Suppressor macrophage treated with lipopolysaccharide for 1 hour (primary cell): ENCODE measurements at places on chromosomes 2 and 18.

DNA sequence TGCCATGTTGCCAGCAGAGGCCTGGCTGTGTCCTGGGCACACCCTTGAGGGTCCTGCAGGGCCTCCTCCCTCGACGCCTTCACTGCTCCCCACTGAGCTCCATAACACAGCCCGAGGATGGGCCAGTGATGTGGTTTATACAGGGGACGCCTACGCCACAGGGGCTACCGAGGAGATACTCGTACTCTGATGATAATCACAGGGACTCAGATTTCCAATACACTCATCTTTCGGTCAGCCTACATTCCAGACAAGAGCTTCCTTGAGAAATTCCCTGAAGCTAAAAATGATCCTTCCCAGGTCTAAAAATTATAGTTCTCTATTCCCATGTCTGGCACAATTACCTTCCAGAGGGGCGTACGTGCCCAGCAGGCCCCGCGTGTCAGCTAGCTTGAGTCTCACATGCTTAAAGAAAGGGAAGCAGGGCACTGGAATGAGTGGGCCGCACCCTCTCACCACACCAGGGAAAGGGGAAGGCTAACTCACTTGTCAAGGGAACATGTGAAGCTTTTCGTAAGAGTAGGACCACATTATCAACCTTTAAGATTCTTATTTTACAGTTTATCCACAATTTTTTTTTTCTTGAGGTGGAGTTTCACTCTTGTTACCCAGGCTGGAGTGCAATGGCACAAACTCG is 159.5 kb upstream of the NDUFV2 start:
- DNase-seq, result peak; percentile 69

GRCh38 chr18:64248836-64249235 is 99.9 kb upstream of the LINC00305 start:
- no peak for DNase-seq

GRCh38 chr2:71935262-71935848 is 212.3 kb downstream of the CYP26B1 start:
- DNase-seq, result peak; percentile 19

DNA sequence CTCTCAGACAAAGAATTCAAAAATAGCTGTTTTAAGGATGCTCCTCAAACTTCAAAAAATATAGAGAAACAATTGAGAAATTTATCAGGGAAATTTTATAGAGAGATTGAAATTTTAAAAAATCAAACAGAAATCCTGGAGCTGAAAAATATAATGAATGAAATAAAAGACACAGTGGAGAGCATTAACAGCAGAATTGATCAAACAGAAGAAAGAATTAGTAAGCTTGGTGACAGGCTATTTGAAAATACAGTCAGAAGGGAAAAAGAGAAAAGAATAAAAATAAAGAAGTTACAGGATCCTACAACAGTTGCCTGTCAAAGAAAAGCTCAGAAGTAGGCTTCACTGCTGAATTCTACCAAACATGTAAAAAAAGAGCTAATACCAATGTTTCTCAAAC is 293.8 kb upstream of the VWC2L start:
- DNase-seq, result no peak

DNA sequence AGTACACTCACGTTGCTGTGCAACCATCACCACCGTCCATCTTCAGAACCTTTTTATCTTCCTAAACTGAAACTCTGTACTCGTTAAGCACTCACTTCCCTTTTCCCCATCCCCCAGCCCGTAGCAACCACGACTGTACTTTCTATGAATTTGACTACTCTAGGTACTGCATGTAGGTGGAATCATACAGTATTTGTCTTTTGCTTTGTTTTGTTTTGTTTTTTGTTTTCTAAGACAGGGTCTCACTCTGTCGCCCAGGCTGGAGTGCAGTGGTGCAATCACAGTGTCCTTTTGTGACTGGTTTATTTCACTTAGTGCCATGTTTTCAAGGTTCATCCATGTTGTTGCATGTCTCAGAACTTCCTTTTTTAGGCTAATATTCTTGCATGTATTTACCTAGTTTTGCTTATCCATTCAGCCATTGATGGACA is 7.0 kb upstream of the TYMS start:
- DNase-seq, result peak; percentile 11

- no peak for DNase-seq
Measured at GRCh38 chr18:4453567-4453873, 1.6 kb downstream of the DLGAP1 start.

DNA sequence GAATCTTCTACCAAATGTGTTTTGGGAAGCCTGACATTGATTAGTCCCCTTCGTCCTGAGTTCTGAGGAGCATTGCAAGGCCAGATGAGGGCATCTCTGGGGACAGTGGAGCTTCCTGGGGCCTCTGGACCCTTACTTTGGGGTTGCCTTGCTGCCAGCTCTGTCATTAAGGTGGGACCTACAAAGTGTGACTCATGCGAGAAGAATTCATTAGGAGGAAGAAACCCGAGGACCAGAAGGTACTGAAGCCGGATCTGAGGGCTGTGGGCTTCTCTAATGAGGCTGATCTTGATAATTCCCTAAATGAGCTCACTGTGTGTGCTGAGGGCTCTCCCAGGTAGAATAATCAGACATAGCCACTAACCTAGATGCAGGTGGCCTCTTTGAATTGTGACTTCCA is 695 bp upstream of the SCYGR2 start:
- no peak for DNase-seq

- no peak for DNase-seq
Measured at GRCh38 chr18:66280470-66280869, 323.4 kb downstream of the CDH19 start.

GRCh38 chr2:168119515-168120141 is 127.8 kb downstream of the STK39 start:
- DNase-seq, result peak; percentile 81

GRCh38 chr2:138757384-138757783 is 22.8 kb downstream of the NXPH2 start:
- no peak for DNase-seq

GRCh38 chr2:240149943-240150784 is 9.7 kb upstream of the OTOS start:
- DNase-seq, result peak; percentile 46

DNA sequence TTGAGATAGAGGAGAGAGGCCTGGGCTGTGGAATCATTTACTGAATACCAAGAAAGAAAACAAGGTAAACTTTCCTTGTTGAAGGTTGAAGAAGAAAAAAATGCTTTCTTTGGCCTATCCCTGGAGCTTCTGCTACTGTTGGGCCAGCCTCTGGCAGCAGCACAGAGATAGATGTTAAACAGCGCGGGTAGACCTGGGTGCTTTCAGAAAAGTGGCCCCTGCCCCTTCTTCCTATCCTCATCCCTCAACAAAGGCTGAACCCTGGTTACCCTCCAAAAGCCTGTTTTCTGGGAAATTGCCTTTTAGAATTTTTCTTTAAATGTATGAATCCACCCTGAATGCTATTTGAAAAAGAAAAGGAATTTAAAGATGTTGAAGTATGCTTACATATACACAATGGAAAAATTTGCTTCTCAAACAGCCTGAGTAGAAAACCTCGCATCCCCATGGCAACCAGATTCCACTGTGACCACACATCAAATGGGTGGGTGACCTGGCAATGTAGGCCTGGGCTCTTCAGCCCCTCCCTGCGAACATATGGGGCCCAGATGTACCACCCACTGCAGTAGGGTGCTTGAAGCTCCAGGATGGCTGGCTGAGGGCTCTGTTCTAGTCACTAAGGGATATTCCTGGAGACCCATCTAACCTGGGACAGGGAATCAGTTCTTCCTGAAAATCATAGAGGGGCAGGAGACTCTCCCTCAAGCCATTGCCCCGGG is 23.4 kb upstream of the CHRNA1 start:
- DNase-seq, result no peak

GRCh38 chr18:74745633-74746403 is 148.1 kb downstream of the ZNF407 start:
- DNase-seq, result no peak

- peak; percentile 73 for DNase-seq
Measured at GRCh38 chr2:46461011-46461674, 18.2 kb upstream of the TMEM247 start.

- DNase-seq, result no peak
Measured at GRCh38 chr18:52537261-52537660, 197.3 kb downstream of the DCC start.

DNA sequence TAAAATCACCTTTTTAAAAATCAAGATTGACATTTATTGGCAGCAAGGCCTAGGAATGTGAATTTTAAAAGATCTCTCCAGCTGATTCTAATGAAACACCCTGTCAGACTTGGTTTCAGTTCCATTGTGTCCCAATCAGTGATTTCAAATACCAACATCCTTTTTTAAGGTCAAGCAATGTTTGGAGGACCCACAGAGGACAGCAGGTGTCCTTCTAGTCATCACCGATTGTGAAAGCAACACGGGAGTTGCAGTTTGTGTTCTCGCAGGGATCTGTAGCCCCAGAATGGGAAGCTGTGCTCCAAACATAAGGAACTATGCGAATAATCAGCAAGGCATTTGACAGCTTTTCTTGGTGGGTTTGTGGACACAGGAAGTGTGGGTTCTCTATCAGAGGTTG is 4.5 kb upstream of the KIDINS220 start:
- peak; percentile 58 for DNase-seq

DNA sequence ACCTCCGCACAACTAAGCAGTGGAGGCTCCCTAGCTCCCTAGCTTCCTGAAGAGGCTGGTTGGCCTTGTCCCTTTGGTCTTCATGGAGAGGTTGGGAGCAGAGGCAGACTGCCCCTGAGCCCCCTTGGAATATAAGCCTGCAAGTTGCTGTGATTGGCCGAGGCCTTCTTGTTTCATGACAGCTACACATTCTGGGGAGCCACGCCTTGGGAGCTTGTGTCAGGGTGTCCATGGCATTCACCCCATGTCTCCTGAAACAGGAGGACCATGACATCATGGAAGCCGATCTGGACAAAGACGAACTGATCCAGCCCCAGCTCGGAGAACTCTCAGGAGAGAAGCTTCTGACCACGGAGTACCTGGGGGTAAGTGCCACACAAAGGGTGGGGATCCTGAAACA is 64.0 kb upstream of the B3GNT7 start:
- DNase-seq, result no peak

DNA sequence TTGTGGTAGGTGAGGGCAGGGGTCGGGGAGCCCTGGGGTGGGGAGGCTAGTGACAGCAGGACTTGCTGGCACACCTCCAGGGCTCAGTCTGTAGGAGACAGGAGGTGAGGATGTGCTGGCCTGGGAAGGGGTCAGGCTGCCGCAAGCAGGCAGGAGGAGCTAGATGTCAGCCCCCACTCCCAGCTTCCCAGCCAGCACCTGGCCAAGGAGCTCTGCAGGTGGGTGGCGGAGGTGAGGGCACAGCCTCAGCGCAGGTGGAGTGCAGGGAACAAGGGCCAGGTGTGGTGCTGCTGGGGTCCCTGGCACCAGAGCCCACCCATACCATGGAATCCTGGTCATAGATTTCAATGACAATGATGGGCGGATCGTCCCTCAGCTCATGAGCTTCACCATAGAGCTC is 2.9 kb downstream of the OTOF start:
- DNase-seq, result no peak

GRCh38 chr2:109294523-109294922 is 165.5 kb downstream of the SH3RF3 start:
- DNase-seq, result no peak

GRCh38 chr2:204530464-204530805 is 14.8 kb upstream of the PARD3B start:
- no peak for DNase-seq

DNA sequence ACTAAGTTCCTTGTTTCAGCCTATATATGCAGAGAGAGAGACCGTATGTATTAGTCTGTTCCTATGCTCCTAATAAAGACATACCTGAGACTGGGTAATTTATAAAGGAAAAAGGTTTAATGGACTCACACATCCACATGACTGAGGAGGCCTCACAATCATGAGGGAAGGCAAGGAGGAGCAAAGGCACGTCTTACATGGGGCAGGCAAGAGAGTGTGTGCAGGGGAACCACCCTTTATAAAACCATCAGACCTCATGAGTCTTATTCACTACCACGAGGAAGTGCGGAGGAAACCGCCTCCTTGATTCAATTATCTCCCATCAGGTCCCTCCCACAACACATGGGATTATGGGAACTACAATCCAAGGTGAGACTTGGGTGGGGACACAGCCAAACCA is 73.8 kb downstream of the TMEM18 start:
- no peak for DNase-seq

DNA sequence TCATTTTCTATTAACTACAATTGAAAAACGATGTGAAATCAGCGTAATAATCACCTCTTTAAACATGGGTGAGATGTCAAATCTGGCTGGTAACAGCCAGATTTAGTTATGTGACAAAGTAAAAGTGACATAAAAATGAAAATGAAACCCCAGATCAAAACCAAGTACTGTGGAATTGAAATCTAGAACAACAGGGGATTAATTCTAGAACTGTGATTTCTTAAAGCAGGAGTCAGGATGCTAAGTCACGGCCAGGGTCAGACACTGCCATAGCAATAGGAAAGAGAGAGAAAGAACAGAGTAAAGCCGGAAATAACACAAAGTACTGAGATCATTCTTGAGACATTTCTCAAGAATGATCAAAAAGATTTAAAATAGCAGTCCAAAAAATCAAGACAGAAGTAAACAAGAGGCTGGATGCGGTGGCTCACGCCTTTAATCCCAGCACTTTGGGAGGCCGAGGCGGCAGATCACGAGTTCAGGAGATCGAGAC is 1183.7 kb upstream of the NXPH2 start:
- DNase-seq, result no peak

GRCh38 chr2:221210686-221211085 is 361.4 kb downstream of the EPHA4 start:
- no peak for DNase-seq

DNA sequence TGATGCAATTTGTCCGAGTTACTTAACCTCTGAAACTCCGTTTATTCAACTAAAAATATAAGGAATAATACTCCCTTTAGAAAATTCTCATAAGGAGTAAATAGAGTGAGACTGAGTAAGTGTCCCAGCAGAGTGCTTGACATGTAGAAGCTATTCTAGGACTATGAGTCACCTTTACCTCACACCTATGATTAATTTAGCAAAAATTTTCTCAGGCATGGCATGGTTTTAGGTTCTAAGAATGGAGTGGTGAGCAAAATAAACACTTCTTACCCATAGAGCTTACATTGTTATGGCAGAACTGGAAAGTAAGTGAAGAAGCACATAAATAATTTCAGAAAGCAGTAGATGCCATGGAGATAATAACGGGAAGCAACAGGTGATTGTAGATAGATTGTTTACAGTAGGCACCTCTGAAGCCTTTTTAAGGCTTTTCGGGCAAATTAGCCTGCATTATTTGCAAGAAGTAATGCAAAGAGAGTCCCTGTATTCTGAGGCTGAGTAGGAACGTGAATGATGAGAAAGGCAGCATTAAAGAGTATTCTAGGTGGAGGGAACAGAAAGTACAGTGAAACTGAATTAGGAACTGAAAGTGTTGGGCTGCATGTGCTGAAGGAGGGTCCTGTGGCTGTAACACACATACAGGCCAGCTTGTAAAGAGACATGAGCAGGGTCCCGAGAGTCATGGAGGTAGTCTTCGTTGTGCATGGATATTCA is 209.2 kb downstream of the ZNF407 start:
- no peak for DNase-seq
